ENCODE measurements at places on chromosomes 2 and 18.
A peak's percentile ranks its signal among the peaks of the same experiment; 100 is the strongest.

DNA sequence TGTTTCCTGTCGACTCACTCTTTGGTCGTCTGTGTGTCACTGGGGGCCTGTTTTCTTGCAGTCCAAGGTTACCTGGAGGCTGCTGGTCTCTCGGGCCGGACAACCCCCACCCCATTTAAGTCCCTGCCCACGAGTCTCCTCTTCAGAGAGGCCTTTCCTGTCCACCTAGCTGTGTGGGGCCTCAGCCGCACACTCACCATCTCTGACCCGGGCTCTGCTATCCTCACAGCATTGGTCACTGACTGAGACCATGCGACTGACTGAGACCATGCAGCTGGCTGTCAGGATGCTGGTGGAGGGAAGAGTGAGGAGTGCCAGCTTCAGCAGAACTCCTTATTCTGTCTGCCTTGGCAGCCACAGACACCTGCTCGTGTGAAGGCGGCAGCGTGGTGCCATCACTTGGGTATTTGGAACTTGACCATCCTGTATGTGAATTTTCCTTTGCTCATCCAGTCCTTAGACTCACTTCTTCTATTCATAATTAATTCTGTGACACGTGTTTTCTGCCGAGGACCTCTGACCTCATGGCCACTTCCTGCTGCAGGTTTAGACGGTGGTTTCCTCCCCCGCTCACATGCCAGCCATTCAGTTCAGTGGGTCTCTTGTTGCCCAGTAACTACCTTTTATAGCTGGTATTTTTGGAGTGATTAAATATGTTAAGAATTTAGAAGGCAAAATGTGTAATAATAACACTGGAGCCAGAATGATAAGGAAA lies 47.5 kb upstream of the ASB1 start:
- DNase-seq = no peak

DNA sequence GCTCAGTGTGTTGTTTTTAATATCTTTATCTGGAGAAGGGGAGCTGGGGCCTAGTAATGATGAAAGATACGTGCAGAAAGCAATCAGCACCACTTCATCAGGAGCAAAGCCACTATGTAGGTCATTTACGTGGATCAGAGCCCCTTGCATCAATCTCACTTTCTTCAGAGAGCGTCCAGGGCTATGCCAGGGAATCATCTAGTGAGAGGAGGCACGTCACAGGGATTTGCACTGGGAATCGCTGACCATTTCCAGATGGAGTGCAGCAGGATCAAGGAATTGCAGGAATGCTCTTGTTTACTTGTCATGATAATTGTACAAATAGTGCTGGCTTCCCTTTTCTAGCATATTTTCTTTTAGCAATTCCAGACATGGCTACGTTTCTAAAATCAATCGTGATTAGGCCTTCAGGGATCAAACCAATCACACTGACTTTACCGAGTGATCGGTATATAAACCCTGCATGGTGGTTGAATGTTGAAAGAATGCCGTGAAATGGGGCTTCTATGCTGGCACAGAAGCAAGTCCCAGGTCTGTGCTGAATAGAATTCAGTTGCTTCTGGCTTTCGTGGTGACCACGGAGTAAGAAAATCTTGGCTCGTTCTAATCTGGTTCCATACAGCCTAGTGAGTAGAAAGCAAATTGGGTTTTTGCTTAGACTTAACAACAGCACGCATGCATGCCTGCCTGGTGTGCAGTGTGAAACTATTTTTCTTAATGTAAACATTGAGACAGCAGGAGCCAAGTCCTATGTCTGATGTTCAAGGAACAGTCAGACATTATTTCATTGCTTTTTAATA lies 122.8 kb downstream of the TMEM200C start:
- no peak for DNase-seq

- no peak for DNase-seq
Observed at GRCh38 chr2:27615316-27615715, 13.5 kb downstream of the CCDC121 start.

DNA sequence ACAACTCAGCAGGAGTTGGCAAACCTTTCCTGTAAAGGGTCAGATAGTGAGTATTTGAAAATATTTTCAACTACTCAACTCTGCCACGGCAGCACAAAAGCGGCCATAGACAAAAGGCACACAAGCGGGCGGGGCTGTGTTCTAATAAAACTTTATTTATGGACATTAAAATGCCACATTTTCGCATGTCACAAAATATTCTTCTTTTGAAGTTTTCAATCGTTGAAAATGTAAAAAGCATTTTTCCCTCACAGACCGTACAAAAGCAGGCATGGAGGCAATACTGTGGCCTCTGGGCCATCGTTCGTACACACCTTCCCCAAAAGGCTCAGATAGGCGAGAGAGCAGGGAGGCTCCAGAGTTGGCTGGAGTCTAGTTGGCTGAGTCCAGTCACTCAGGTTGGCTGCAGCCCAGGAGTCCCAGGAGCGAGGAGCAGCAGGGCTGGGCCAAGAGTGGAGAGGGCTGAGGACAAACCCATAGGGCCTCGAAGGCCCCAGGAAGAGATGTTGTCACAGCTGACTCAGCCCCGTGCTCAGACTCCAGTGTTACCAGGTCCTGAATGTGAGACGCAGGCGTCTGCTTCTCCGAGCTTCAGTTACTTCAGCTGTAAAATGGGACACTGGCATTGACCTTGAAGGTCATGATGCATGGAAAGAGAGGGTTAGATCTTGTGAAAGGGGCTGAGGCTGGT lies 42.5 kb downstream of the SDC1 start:
- DNase-seq = no peak

DNA sequence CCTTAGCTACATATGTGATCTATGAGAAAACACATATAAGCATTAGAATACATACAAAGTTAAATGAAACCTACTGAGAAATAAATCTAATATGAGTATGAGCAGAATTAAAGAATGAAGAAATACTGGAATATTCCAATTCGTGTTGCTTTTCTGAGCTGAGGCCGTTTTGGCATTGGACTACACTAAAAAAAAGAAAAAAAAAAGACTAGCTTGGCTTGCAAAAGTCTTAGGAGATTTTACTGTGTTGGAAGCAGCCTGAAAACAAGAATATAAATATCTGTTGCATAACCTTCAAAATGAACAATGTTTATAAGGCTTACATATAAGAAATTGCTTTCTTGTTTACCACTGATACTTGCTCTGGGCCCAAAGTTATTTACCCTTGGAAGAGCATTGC lies 562.8 kb downstream of the TMEM182 start:
- DNase-seq = no peak

GRCh38 chr18:68532328-68532885 lies 182.5 kb downstream of the TMX3 start:
- DNase-seq = no peak

- no peak for DNase-seq
Observed at GRCh38 chr2:49177194-49177593, 22.9 kb upstream of the FSHR start.

- no peak for DNase-seq
Observed at GRCh38 chr18:9474108-9474982, 968 bp upstream of the RALBP1 start.

- no peak for DNase-seq
Observed at GRCh38 chr18:37019157-37019827, 190.4 kb downstream of the KIAA1328 start.

- no peak for DNase-seq
Observed at GRCh38 chr2:177806025-177806424, 266.6 kb downstream of the PDE11A start.

- DNase-seq = peak; percentile 48
Observed at GRCh38 chr2:176140513-176141317, 10.6 kb upstream of the HOXD4 start.

GRCh38 chr2:203909974-203910373 lies 26.6 kb upstream of the ICOS start:
- no peak for DNase-seq

DNA sequence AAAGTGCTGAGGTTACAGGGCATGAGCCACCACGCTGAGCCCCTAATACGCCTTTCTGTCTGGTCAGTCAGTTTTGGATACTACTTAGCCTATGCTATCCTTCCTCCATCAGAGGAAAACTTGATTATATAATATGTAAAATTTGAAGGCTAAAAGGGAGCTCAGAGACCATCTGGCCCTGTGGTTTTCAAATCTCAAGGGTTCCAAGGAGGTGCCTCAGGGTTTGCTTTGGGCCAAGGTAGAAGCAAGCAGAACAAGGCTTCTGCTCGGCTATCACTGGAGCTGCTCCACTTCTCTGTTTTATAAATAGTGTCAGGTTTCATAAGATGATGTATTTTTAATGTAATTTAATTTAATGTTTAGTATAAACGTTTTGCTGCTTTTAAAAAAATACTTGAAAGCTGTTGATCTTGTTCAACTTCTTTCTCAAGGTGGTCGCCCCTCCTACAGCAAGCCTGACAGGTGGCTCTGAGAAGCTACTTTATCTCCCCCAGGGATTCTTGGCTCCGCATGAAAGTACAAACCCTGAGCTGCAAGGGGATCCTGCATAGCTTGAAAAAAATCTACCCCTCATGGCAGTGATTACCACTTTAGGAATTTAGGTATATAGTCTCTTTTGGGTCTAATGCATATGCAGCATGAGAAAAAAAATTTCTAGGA lies 290.3 kb downstream of the CNTNAP5 start:
- no peak for DNase-seq

GRCh38 chr2:219508971-219509779 lies 5.1 kb upstream of the ASIC4 start:
- no peak for DNase-seq

All from stimulated activated CD4-positive, alpha-beta T cell treated with anti-CD3 and anti-CD28 coated beads, Interleukin-15, amount 100 ng/mL, for 1 hour (primary cell).